Naive thymus-derived CD8-positive, alpha-beta T cell (primary cell): ENCODE measurements at places on chromosomes 13 and 19. TPM values are rescaled to one million over a fixed set of nuclear protein-coding genes. Genes with fewer than 3 reads are reported as not detected.

ZNF880 gene
- 57.9 TPM for total RNA-seq

GPR12 gene
- total RNA-seq: 0.08 TPM

ODAD3 gene
- total RNA-seq: not detected

PEAK3 gene
- total RNA-seq: 0.14 TPM

ADM5 gene
- total RNA-seq: 5.1 TPM

MCEMP1 gene
- total RNA-seq: not detected

HIPK4 gene
- 0.19 TPM for total RNA-seq

BCAM gene
- total RNA-seq: not detected

ZNF419 gene
- 31.2 TPM for total RNA-seq

EPS8L1 gene
- 0.39 TPM for total RNA-seq

UPK1A gene
- not detected for total RNA-seq

CFAP97D2 gene
- 1.5 TPM for total RNA-seq

DNA sequence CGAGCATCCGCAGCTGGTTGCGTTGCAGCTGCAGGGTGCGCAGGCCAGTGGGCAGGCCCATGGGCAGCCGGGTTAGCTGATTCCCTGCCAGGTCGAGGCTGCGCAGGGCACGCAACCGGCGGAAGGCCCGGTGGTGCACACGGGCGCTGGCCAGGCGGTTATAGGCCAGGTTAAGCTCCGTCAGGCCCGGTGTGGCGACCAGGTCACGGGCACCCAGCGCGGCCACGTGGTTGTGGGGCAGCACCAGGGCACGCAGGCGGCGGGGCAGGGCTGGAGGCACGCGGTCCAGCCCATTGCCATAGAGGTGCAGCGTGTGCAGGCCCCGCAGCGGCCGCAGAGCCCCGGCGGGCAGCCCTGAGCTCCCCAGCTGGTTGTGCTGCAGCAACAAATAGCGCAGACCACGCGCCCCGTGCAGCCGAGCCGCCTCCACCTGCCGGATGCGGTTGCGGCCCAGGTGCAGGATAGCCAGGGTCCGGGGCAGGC, 5.3 kb downstream of the PODNL1 start:
- no peak for DNase-seq

DNA sequence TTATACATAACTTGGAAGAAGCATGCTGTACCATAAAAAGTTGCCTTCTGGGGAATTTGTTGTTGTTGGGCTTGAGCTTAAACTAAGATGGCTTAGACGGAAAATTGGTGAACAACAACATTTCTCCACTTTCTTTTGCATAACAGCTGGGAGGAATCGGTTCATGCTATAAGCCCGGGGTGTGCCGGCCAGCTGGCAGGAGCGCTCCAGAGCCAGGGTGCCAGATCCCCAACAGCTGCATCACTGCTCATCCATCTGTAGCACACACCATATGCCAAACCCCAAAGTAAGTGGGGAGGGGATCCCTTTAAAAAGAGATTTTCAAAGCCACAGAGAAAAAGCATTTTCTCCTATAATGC, 419.5 kb upstream of the ARGLU1 start:
- DNase-seq: no peak

DNA sequence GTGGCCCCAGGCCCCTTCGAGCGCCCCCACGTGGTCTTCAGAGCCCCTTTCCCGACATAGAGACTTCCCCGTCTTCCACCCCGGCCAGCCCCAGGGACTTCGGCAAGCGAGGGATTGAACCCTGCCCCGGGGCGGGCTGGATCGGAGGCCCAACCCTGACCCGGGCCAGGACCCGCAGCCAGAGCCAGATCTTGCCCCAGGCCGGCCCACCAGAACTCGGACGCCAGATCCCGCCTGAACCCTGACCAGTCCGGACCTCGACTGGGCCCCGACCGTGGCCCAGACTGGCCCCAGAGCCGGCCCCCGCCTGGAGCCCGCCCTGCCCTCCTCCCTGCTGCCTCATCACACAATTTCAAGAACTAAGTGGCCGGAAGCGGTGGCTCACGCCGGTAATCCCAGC, 253 bp upstream of the TPTE2 start:
- no peak for DNase-seq

- DNase-seq: no peak
Observed at GRCh38 chr13:93700115-93700514, 473.5 kb downstream of the GPC6 start.

DNA sequence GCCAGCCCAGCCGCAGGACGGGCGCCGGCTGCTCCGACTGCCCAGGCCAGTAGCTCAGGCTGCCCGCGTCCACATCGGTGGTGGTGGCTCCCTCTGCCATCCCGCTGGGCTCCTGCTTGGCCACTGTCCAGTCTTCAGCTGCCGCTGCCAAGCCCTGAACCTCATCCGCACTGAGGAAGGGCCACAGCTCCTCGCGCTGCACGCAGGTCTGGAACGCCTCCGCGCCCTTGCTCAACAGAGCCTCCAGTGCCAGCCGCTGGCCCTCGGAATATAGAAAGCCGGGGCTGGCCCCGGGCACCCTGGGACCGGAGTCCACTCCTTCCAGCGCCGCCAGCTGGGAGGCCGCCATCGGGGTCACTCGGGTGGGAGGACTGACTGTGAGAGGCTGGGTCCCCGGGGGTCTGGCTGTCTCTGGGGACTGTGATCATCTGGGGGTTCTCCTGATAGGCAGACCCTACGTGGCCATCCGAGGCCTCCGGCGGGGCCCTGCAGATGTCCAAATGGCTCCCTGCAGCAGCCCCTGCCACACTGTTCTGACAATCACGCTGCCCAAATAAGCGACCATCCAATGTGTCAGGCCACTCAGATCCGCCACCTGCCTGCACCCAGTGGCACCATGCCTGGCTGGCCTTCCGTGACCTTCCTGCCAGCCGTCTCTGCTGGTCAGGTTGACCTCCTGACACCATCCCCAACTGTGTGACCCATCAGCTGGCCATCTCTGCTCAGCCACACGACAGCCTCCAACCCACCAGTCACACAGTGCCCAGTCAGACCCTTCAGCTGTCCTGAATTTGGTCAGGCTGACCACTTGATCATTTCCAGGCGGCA, 1.6 kb downstream of the FAM83E start:
- no peak for DNase-seq

DNA sequence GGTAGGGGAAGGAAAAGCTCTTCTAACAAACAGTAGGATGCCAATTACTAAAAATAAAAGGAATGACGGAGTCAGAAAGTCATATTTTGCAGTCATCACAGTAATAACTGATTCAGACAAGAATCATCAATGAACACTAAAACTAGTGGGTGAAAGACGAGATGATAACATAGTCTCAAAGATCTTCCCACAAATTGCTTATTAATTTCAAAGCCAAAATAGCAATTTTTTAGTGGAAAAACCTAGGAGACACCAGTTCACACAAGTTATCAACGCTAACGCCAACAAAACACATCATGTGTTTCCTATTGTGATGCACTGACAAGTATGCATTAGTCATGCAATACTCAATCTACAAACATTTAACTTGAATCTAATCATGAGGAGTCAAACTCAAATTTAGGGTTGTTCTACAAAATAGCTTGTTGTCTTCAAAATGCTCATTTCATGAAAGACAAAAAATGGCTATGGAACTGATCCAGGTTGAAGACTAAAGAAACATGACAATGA, 18.6 kb downstream of the ZNF233 start:
- DNase-seq: no peak

DNA sequence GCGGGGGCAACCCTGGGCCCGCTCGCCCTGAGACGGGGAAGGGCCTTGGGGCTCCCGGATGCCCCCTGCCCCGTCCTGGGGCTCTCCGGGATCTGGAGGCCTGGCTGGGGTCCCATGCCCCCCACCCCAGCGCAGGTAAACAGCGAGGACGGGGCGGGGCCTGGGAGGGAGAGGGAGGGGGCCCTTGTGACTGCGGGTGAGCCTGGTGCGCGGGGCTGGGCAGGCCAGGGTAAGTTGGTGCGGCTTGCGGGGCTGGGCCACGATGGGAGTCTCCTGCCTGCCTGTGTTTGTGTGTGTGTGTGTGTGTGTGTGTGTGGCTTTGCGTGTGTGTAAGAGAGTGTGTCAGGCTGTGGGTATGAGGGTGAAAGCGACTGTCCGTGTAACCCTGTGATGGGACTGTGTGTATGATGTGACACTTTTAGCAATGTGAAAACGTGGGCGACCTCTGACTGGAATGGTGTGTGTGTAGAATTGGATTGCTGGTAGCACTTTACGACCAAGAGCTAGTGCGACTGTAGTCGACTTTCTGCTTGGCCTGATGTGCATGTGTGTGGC, 426 bp downstream of the KLC3 start:
- DNase-seq: peak; percentile 5

- DNase-seq: no peak
Observed at GRCh38 chr19:37992761-37993160, 85.8 kb downstream of the SIPA1L3 start.

DNA sequence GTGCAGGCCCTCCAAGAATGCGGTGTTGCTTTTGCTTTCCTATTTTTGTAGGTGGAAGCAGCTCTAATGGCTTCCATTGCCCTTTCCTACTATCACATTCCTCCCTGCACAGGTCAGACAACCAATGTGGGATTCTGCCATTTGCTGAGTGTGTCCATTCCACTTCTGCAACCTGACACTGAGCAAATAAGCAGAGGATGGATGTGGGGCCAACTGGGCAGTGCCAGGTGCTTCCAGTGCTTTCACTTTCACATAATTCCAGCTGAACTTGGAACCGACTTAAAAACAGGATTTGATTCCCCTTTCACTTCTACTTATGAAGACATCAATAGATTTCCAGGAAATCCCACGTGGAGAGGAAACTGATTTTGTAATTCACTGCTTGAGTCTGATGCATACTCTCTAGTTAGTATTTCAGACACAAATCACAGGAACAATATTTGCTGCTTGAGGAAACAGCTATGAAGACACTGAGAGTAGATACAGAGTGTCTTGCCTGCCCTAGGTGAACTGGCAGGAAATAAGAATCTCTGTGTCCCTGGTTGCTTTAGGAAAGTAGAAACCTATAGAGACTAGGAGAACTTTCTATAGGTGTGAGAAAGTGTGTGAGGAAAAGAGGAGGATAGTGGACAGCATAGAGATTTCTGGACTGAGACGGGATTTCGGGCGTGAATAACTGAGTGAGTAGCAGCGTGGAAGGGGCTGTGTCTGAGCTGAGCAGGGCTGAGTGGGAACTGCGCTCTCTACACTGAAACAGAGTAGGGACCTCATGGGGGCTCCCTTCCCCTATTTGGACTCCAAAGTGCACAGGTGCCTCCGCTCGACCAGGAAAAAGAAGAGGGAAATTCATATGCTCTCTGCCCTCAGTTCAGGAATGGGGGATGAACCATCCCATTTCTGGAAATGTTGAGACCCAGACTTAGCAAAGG, 22.5 kb downstream of the LGALS16 start:
- DNase-seq: no peak

- DNase-seq: no peak
Observed at GRCh38 chr13:111789011-111789410, 277.9 kb upstream of the SOX1 start.

- DNase-seq: no peak
Observed at GRCh38 chr13:96381681-96382080, 291.8 kb downstream of the HS6ST3 start.

GRCh38 chr19:19406878-19407632, 1.6 kb downstream of the GATAD2A start:
- DNase-seq: peak; percentile 21

DNA sequence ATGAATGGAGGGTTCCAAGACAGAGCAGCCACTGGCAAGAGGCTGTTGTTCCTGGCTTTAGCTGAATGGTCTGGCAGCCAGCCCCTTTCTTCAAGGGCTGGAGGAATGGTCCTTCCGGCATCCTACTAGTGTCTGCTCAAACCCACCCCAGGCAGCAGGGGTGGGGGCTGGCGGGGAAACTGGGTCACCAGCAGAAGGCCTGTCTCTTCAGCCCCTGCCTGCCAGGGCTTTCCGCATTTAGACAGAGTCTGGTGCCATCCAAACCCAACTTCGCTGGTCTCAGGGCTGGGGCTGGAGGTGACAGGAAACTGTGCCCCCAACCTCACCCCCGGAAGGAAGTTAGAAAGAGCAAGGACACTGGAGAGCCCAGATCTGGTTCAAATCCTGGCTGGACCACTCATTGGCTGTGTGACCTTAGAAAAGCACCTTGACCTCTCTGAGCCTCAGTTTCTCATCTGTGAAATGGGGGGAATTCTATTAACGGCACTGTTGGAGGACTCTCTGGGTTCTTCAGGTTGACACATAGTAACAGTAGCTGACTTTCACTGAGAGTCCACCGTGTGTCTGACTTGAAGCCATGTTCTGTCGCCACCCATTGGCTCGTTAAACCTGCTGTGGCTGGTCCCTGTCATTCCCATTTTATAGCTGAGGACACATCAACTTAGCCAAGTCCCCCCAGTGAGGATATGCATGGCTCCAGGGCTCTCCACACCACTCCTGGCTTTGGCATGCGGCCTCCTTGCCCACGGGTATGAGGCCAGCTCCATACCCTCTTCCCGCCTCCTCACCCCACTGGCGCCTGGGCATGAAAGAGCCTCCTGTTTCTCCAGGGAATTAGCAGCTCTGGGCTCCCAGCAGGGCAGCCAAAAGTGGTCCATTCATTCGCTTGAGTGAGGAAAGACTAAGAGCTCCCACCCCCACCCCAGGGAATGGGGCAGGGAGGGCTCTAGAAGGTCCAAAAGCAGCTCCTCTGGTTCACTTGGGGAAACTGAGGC, 2.5 kb upstream of the NR2C2AP start:
- DNase-seq: no peak

DNA sequence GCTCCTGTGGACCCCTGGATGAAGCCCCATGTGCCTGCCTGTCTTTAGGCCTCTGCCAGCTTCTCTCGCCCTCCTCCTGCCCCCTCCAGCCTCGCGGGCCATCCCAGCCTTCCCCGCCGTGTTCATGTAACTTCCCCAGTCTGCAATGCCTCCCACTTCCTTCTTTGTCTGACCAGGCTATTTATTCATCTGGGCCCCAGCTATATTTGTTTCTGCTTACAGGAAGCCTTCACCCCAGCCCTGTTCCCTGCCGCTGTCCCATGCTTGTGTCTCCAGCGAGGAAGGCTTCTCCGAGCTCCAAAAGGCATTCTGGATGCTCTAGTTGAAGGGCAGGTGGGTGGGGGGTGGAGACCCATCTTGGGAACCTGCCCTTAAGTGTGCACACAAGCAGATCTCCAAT, 7.9 kb upstream of the C3 start:
- no peak for DNase-seq

GRCh38 chr13:110150384-110151101, 156.4 kb downstream of the COL4A1 start:
- no peak for DNase-seq

- no peak for DNase-seq
Observed at GRCh38 chr13:104372095-104372655, 1306.0 kb upstream of the SLC10A2 start.

DNA sequence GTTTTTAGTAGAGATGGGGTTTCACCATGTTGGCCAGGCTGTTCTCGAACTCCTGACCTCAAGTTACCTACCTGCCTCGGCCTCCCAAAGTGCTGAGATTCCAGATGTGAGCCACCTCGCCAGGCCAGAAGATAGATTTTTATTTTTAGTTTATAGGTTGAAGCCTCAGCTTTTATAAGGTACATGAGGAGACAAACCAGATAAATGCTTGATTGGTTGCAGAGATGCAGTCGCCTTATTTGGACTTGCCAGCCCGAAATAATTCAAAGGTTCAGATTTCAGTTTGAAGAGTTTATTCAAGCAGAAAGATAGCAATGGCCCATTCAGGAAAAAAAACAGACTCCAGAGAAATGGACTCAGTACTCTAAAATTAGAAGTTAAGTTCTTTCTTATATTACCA, 3.1 kb downstream of the ZNF69 start:
- no peak for DNase-seq
